Stimulated activated CD4-positive, alpha-beta T cell treated with anti-CD3 and anti-CD28 coated beads, Interleukin-15, amount 100 ng/mL, for 1 hour (primary cell): ENCODE measurements at places on chromosomes 7 and 10.
A peak's percentile ranks its signal among the peaks of the same experiment; 100 is the strongest.

- no peak for DNase-seq
Observed at GRCh38 chr7:108618056-108618455, 48.4 kb downstream of the DNAJB9 start.

DNA sequence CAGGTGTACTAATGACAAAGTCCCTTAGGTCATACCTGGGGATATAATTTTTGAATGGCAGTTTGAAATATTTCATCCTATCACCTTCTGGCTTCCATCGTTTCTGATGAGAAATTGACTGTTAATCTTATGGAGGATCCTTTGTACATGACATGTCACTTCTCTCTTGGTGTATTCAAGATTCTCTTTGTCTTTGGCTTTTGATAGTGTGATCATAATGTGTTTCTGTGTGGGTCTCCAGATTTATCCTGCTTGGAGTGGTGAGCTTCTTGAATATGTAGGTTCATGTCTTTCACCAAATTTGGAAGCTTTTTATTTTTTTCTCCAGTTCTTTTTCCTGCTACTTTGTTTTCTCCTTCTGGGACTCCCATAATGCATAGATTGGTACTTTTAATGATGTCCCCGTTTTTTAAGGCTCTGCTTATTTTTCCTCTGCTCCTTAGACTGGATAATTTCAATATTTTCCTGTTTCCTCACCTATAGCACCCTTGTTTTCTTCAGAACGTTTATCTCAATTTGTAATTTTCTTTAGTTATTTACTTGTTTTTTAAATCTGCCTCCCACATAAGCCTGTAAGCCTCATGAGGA is 4.4 kb downstream of the RBM33 start:
- DNase-seq: no peak

- no peak for DNase-seq
Observed at GRCh38 chr10:75825661-75826060, 394.2 kb downstream of the LRMDA start.

- no peak for DNase-seq
Observed at GRCh38 chr7:22725585-22725984, 1.4 kb upstream of the IL6 start.

DNA sequence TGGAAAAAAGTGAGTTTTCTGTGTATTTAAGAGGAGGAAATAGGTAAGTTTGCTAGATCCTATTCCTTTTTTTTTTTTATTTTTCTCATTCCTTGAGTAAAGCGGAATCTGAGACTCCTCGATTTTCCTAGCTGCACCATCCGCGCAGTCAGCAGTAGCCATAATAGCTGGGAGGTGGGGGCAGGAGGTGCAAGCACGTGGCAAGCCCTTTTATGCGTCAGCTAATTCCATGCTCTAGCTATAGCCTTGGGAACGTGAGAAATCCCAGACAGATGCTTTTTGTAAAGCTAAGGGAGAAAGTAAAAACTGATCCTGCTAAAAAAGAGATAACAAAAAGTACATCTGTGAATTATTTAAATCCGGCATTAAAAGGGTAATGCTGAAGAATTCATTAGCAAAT is 33.2 kb upstream of the TPK1 start:
- no peak for DNase-seq

DNA sequence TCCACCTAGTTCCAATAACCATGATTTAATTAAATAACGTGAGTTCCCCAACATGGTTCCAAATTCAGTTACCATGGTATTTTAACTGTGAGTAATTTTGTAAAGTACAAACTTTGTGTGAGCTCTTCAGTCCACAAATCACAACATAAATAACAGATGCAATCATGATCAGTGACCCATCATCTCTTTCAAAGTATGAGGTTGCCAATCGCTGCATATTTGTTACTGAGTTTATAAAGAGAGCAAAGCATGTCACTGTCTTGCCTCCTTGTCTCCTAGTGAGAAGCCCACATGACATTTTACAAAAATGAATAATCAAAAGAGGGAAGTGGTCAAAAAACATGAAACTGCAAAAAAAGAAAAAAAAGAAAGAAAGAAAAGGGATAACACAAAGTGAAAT is 69.1 kb upstream of the PDSS1 start:
- no peak for DNase-seq

GRCh38 chr10:115129752-115130151 is 36.6 kb downstream of the ATRNL1 start:
- no peak for DNase-seq

GRCh38 chr7:76234931-76235441 is 33.3 kb downstream of the SRRM3 start:
- peak; percentile 42 for DNase-seq

- DNase-seq: no peak
Observed at GRCh38 chr10:117554241-117554814, 11.8 kb downstream of the EMX2 start.

- no peak for DNase-seq
Observed at GRCh38 chr10:122853665-122854313, 8.1 kb upstream of the CUZD1 start.

DNA sequence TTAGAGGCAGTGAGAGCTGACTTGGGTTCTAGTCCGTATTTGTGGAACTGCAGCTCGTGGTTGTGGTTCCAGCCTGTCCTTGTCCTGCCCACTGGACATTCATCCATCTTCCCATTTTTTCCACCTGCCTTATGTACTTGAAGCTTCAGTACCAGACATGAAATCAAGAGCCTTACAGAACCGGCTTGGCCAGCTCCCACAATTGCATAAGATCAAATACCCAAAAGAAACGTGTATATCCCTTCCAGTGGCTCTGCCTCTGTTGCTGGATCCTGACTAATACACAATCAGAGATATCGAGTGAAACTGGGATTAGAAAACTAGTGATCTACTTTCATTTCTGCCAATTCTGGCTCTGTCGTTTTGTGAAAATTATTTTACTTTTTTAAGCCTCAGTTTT is 23.8 kb upstream of the LIPA start:
- DNase-seq: no peak

DNA sequence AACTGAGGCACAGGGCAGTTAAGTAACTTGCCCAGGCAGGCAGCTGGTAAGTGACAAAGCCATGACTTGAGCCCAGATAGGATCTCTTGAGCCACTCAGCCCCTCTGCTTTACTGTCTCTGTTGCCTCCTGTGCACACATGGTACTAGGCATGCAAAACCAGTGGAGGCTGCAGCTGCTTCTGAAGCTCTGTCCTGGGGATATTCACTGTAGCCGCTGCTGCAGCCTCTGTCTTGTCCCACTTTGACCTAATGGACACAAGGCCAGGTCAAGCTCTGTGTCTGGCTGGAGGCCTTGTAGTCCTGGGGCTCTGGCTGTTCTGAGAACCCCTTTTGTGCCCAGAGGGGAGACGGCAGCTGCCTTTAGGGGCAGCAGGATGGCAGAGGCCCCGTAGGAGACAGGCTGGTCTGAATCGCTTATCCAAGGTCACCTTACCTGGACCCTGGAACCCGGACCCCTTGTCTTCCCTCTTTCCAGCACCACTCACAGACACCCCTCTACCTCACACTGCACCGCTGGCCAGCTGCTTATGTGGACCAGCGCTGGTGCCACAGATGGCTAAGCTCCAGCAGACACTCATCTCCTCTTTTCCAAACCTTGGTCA is 57.6 kb downstream of the TSPAN15 start:
- DNase-seq: no peak

- no peak for DNase-seq
Observed at GRCh38 chr7:141072548-141073172, 1.2 kb upstream of the TMEM178B start.

- DNase-seq: no peak
Observed at GRCh38 chr7:70726294-70726693, 405.6 kb upstream of the GALNT17 start.

- no peak for DNase-seq
Observed at GRCh38 chr10:68153473-68154210, 44.4 kb downstream of the MYPN start.

DNA sequence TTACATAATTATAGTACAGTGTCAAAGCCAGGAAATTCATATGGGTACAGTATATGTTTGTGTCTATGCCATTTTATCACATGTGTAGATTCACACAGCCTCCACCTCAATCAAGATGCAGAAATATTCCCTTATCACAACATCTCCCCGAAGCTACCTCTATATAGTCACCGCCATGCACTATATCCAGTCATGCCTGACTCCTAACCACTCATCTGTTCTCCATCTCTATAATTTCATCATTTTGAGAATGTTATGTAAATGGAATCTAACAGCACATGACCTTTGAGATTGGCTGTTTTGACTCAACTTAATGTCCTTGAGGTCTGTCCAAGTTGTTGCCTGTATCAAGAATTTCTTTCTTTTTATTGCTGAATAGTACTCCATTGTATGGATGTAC is 22.3 kb upstream of the SLC25A13 start:
- DNase-seq: no peak

DNA sequence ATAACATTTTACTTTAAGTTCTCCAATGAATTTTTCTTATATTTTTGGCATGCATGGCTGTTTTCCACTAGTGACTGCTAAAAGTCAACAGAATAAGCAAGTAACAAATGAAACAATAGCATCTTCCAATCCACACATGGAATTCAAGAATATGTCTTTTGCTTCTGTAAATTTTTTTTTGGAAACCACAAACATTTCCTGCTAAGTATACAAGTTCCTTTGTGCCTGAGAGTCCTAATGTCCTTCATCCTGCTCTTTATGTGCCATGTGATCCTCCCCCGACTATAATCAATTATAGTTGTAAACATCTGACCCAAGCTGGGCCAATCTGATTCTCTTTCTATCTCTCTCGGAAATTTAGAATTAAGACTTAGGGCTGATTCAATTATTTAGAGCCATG is 61.2 kb downstream of the PPP1R3C start:
- no peak for DNase-seq

- no peak for DNase-seq
Observed at GRCh38 chr10:86253091-86254072, 113.2 kb downstream of the GRID1 start.
